KG1 (cell line): ENCODE measurements at places on chromosomes 7 and 10.

DNA sequence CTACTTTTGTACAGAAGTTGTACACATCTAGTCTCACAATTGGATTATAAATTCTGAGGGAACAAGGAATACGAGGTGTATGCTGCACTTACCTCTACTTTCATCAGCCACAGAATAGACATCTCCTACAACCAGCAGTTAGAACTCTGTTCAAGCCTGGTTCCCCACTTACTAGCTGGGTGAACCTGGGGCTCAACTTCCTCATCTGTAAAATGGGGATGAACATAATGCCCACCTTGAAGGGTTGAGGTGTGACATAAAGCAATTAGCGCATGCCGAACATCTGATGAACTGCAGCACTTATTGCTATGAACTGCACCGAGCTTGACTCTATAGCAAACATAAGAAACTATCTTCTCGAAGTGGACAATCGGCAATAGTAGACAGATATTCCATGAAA is 25.3 kb downstream of the XPNPEP1 start:
- DNase-seq: no peak

GRCh38 chr7:155457544-155458110 is 302 bp upstream of the EN2 start:
- no peak for DNase-seq

DNA sequence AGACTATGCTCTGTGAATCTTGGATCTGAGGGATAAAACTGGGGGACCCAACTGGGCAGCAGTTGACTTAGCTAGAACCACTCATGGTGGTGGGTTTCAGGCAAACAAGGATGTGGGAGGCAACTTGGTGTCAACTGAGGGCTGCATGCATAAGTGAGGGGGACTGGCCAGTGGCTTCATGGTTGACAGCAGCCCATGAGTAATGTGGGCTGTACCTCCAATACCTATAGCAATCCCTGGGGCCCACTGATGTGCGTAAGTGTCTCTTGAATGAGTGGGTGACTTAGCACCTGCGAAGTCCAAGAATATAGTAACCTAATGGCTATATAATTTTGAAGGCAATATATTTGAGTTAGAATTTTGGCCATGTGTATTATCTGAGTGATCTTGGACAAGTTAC is 13.7 kb upstream of the MAP3K8 start:
- DNase-seq: no peak

GRCh38 chr10:7117806-7118674 is 292.8 kb downstream of the SFMBT2 start:
- DNase-seq: no peak

DNA sequence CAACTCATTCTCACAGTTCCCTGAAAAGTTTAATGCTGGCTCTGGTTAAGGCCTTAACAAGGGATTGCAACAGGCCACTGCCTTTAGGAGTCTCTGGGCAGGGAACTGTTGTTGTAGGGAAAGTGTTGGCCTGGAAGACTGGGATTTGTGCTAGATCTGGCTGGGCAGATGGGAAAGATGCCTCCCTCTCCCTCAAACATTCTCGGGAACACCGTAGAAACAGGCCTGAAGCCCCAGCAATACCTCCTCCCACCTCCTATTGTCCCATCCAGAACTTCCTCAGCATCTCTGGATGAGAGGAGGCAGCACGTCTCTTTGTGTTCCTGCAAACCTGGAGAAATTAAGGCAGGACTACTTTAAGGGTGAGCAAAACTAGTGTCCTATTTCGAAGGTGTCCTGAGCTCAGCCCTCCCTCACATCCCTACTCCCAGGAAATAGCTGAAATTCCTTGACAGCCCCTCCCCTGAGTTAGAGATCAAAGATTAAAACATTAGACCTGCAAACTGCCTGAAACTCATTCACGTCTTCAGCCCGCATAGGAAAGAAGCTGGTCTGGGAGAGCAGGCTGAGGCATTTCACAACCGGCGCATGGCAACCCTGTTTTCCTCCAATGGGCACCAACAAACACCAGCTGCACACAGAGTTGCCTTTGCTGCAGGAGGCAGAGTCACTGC is 10.9 kb upstream of the MAP3K8 start:
- DNase-seq: no peak

DNA sequence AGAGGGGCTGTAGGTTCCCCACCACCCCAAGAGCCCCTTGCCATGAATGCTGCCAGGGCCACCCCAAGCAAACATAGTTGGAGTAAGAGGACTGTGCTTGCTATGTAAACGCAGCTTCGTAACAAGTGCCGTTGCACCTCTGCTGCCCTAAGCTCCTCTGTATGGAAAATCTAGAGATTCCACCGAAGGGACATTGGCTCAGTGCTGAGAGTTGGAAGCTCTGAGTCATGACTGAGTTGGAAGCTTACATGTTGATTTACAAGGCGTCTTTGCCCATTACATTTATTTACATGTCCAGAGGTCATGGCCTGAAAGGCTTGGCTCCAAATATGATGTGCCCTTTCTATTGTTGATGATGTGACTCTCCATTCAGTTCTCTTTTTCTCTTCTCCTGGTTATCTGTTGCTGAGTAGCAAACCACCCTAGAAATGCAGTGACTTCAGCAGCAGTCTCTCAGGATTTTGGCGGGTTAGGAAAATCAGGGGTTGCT is 233.1 kb upstream of the TCF7L2 start:
- no peak for DNase-seq

DNA sequence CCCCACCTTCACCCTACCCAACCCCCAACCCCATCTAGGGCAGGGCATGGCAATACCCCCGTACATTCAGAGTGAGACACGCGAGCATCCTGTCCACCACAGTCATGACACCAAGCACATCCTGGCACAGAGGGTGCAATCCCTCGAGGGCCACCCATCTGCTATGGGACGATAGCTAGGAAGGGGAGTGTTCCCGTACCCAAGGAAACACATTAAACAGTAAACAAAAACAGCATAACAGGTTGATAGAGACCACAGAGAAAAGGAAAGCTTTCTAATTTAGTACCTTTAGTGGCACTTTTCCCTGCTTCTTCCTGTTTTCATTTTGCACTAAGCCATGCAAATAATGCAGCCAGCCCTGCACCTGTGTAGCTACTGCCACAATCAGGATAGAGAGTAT is 2.3 kb upstream of the SMKR1 start:
- DNase-seq: no peak

DNA sequence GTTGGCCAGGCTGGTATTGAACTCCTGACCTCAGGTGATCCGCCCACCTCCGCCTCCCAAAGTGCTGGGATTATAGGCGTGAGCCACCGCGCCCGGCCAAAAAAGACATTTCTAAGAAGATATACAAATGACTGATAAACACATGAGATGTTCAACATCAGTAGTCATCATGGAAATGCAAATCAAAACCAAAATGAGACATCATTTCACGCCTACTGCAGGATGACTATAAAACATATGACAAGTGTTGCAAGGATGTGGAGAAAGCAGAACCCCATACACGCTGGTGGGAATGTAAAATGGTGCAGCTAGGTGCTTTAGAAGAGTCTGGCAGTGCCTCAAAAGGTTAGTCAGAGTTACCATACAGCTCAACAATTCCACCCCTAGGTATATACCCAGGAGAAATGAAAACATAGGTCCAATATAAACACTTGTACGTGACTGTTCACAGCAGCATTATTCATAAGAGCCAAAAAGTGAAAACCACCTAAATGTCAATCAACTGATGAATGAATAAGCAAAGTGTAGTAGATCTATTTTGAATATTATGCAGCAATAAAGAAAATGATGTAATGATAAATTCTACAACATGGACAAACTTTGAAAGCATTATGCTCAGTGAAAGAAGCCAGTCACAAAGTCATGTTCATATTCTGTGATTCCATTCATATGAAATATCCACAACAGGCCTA is 24.5 kb downstream of the TMEM209 start:
- no peak for DNase-seq

DNA sequence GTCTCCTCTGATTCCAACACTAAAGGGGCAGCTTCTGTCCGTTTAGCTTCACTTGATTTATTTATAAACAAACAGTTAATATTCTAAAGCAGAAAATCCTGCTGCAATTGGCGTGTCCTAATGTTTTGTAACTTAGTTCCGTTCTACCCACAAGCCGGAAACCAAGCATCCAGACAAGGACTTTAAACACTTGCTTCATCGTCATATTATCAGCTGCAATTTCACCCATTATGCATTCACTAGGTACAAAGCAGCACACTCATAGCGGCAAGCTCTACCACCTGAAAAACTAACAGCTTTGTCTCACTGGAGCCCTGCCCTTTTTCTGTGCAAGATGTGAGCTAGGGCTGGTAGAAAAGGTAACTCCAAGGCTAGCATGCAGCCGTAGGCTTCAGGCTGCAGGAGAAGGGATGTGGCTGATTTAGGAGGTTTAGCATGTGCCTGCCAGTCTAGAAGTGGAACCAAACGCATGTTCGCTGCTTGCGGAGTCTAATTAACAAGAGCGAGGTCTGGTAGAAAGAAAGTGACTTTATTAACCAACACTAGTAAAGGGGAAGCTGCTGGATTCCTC is 43.7 kb upstream of the BPGM start:
- DNase-seq: no peak

GRCh38 chr10:75356484-75356883 is 45.1 kb downstream of the ZNF503 start:
- no peak for DNase-seq

DNA sequence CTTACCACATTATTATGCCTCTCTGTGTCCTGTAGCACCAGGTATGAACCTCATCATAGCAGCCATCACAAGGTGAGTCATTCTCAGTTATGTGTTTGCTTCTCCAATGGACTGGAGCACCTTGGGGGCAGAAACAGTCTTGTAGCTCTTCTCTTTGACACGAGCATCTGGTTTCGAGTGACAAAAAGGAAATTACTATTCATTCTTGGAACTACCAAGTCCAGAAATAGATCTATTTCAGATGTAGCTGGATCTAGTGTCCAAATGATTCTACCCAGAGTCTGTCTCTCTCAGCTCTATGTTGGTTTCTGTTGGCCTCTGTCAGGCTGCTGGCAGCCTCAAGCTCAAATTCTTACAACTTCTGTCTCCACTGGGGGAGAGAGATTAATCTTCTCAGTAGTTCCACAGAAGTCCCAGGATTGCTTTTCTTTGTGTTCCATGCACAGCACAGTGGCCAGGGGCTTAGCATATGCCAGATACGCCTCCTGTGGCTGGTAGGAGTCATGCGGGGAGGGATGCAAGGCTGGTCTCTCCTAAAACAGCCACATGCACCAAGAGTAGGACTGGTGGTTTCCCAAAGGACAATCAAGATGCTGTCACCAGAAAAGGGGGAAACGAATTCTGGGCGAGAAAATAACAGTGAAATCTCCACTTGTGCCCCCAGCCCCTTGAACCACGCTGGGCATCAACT is 37.2 kb upstream of the PAPSS2 start:
- no peak for DNase-seq

- no peak for DNase-seq
Measured at GRCh38 chr7:110541962-110542361, 549.0 kb upstream of the LRRN3 start.

DNA sequence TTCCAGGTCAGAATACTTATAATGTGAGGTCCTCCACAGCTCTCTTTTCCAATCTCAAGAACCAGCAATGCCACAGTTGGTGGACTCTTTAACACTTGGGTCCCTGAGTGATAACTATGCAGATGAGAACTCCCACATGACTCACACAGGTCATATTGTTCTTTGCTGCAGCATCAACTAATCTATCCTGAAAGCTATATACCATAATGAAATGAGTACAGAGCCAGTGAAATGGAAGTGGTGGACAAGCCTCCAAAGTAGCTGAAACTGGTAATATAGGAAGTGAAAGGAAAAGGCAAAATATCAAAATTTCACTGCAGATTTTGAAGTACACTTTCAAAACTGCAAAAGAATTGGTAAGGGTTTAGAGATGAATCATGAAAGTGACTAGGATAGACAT is 45.6 kb downstream of the SORCS1 start:
- DNase-seq: no peak

GRCh38 chr10:35316218-35316967 is 19.9 kb upstream of the CCNY start:
- DNase-seq: no peak

DNA sequence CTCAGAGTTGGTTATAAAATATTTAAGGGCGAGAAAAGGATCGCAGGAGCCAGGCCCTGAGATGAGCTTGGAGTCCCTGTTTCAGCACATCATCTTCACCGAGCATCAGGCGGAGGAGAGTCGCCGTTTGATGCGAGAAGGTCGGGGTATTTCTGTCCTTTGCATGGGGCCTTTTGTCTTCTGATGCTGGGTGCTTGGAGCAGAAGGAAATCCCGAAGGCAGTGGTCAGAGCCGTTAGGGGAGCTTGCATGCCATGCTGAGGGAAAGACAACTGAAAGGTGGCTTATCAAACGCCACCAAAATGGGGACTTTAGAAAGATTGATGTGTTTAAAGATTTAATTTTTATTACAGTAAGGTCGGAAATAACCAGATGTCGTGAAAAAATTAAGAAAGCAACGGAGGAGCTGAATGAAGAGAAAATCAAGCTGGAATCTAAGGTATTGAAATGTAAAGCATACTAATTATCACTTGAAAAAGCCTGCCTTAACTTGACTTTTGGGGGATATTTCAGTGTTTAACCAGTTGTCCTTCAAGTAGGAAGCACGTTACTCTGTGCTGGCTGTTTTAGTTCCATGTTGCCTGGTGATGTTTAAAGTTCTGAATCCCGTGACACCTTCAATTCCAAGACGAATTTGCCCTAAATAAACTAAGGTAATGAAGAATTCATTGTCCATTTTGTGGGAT is 845 bp downstream of the CCDC172 start:
- no peak for DNase-seq

DNA sequence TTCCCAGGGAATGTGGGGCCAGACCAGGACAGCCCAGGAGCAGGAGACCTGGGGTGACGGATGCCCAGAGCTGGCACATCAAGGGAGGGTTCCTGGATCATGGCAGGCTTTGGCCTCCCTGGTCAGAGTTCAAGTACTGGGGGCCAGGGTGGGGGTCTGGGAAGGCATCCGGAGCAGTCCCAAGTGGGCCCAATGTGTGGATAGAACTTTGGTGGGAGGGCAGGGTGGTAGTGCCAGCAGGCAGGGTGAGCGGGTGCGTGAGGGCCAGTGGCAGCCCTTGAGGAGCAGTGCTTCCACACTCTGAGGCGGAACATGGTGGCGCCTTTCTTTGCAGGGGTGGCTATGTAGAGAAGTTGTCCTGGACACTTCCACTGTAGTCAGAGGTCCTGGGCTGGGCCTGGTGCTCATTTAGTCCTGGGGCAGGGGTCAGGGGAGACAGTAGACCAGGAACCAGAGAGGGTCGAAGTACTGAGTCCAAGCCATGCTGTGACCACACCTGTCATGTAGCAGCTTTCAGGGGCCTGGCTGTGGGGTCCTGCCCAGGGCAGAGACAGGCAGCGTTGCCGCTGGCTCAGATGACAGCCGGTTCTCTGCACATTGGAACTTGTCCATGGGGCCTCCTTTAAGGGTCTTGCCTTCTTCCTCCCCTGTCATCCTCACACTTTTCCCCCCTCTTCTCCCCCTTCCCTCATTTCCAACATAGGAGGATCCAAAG is 22.2 kb upstream of the CSGALNACT2 start:
- no peak for DNase-seq

GRCh38 chr7:94311515-94311914 is 83.2 kb upstream of the COL1A2 start:
- no peak for DNase-seq
